ENCODE measurements at places on chromosomes 16 and 17.

DNA sequence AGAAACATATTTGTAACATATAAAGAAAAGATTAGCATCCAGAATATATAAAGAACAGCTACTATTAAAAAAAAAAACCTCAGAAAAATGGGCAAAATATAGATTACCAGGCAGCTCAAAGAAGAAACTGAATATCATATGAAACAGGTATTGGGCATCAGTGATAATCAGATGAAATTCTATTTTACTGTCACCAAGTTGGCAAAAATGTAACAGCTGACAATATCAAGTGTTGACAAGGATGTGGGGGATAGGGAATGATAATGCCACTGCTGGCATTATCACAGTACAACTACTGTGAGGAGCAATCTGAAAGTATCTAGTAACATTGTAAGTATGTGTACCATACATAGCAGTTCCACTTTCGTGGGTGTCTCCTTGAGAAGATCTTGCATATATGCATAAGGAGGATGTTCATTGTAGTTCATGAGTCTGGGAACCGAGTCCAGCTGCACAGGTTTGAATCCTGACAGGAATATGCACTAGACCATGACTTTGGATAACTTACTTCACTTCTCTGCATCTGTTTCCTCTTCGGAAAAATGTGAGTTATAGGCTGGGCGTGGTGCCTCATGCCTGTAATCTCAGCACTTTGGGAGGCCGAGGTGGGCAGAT lies 50.3 kb downstream of the LCMT1 start:
- DNase-seq = no peak

- no peak for DNase-seq
These were observed 7.8 kb upstream of the C17orf99 start for GRCh38 chr17:78138204-78139060.

DNA sequence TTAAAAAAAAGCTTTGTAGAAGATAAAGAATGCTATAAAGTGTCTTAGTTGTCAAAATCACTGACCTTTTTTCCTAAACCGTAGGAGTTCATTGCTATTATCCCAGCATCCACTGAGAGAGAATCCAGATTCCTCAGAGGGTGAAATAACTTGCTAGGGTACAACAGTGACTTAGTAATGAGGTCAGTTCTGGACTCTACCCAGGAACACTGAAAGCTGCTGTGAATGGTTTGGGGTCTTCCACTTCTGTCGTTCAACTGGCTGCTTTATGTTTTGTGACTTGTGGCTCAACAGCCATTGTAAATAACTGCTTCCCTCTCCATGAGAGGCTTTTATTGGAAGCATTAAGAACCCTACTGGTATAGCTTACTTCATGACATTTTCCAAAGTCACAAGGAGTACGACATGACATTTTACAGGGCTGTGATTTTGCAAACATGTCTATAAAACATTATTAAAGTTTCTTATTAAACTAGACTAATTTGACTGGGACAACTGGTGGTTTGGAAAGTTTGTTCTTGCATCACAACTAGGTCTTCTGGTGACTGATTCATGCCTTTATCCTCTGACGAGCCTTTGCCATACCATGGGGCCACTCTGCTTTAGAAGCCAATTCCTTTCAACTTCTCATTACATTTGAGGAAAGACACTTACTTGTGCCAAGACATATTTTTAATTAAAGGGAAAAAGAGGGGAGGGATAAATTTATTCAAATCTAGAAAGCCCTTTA lies 92.2 kb upstream of the CDH11 start:
- DNase-seq = no peak

- no peak for DNase-seq
These were observed 4.2 kb downstream of the CARHSP1 start for GRCh38 chr16:8864480-8865110.

DNA sequence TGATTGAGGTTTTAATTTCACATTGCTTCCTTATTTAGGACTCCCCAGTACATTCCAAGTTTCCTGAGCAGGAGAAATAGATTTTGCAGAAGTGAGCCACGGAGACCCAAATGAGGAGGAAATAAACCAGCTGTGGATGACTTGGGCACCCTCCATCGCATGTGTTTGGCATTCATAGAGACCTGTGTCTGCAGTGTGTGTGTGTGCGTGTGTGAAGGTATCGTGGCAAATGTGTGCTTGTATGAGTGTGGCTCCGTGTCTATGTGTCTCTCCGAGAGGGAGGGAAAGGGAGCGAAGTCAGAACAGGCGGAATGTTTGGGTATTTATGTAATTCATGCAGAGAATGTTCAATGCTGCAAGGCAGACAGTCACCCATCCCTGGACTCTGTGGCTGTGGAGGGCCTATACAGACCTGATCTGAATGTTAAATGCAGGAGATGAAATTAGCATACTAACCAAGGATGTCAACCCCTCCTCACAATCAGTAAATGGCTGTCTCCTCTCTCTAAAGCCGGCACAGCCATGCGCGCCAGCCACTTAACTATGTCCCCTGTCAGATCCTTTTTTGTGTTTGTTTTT lies 186.0 kb upstream of the ZFHX3 start:
- DNase-seq = no peak

GRCh38 chr17:73478768-73479424 lies 165.3 kb downstream of the SDK2 start:
- no peak for DNase-seq

- no peak for DNase-seq
These were observed 2.7 kb upstream of the DHRS7B start for GRCh38 chr17:21124086-21124485.

DNA sequence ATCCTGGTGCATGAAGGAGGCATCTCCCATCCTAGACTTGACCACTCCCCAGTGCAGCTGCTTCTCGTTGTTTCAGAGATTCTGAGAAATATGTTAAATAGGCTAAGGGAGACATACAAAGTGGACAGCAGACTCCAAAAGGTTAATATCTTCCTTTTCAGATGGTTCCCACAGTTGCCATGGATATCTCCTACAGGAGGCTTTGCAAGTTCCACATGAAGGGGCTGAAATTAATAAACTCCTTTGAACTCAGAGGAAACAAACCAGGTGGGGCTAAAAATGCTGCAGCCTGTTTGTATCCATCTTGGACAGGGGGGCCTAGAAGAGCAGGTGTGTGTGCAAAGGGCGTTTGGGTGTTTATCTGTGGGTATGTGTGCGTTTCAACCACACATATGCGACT lies 257.4 kb upstream of the XYLT1 start:
- DNase-seq = no peak

- DNase-seq = no peak
These were observed 205.6 kb downstream of the SPECC1 start for GRCh38 chr17:20214794-20215193.

DNA sequence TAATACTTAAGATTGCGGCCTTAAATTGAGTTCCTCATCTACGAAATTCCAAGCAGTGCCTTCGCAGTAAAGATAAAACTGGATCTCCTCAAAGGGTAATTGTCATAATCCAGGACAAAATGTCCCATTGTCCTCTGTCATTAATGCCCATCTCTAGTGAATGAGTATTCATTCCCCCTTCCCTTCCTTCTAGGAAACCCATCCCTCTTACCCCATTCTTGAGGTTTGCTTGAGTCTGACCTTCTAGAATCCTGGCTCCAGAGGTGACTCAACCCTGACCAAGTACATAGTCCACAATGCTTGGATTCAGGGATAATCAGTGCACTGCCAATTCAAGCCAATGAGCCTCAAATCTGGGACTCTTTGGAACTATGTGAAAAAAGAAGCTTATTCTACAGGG lies 47.0 kb upstream of the MAF start:
- no peak for DNase-seq

GRCh38 chr16:88460496-88461330 lies 7.6 kb downstream of the ZFPM1 start:
- no peak for DNase-seq

Measured in activated T-cell treated with anti-CD3 and anti-CD28 coated beads, Interleukin-2, amount 50 U/mL, for 48 hours (primary cell).